ENCODE measurements at places on chromosomes 2 and 18.

DNA sequence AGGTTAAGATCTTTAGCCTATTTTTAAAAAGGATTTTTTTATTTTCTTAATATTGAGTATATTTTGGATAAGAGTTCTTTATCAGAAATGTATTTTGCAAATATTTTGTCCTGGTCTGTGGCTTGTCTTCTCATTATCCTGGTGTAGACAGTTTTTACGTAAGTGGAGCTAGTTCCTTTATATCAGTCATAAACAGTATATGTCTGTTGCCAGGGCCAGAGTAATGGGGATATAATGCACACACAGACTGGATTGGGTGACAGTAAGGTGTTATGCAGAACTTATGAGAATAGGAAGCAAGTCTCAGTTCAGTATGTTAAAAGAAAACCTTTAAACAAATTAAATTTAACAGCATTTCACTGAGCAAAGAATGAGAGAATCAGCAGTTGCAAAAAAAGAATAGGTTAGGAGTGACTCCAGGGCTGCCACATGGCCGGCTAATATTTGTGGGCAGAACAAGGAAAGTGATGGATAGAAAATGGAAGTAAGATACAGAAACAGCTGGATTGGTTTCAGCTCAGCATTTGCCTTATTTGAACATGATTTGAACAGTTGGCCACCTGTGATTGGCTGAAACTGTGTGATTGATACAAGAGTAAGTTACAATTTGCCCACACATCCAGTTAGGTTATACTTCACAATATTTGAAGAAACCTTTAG is 61.1 kb upstream of the ZNG1B start:
- no peak for DNase-seq

DNA sequence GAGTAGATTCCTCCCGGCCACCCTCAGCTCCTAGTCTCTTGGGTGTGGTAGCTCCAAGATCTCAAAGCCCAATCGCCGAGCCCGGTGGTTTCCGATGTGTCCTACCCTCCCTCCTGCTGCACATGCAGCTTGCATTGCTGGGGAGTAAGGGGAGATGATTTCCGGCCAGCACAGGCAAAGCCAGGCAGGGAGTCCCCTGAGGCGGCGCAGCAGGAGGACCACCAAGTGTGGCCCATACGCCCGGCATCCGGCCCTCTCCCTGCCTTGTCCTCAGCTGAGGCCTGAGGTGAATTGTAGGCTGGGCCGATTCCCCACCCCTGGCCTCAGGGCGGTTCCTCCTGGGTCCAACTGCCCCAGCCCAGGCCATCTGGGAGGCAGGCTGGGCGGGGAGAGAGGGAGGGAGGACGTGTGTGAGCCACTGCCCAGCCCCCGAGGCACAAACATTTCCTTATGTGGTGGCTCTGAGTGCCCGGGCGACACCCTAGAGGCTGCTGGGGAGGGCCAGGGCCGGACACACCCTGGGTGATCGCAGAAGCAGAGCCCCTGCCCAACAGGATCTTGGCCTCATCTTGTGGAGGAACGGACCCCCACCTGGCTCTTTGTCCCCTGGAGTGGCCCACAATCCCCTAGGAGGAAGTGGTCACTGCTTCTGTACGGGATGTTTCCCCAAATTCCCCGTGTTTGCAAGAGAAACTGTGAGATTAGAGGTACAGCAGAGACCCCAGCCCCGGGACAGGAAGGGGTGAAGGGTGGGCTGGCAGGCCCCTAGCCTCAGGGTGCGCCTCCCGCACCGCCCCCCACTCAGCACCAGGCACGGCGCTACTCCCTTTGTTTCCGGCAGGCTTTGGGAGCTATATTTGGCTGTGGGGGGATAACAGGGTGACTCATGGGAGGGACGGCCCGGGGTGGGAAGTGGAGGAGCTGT is 41.9 kb upstream of the PTMA start:
- no peak for DNase-seq

DNA sequence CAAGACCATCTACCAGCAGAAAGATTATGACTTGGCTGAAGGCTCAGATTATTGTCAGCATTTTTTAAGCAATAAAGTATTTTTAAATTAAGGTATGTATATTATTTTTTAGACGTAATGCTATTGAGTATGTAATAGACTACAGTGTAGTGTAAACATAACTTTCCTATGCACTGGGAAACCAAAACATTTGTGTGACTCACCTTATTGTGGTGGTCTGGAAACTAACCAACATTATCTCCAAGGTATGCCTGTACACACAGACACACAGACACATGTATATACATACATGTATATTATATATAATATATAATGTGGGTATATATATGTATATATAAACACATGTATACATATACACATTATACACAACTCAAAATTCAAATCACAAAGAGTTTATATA is 9.1 kb upstream of the TMEFF2 start:
- DNase-seq, result no peak

DNA sequence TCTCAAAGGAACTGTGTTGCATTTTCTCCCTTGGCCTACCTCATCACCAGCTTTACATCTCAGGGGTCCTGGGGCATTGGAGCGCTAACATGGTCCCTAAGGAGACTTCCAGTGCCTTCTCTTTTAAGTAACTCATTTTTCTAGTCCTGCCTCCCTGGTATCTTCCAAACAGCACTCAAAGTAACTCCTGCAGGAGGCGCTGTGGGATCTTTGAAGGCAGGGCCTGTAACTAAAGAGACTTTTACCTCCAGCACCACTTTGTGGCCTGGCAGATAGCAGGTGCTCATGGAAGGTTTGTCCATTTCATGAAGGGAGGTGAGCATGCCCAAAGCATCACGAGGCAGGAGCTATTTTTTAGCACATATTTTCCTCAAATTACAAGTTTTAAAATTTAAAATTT is 411.0 kb upstream of the GYPC start:
- DNase-seq, result peak; percentile 66

DNA sequence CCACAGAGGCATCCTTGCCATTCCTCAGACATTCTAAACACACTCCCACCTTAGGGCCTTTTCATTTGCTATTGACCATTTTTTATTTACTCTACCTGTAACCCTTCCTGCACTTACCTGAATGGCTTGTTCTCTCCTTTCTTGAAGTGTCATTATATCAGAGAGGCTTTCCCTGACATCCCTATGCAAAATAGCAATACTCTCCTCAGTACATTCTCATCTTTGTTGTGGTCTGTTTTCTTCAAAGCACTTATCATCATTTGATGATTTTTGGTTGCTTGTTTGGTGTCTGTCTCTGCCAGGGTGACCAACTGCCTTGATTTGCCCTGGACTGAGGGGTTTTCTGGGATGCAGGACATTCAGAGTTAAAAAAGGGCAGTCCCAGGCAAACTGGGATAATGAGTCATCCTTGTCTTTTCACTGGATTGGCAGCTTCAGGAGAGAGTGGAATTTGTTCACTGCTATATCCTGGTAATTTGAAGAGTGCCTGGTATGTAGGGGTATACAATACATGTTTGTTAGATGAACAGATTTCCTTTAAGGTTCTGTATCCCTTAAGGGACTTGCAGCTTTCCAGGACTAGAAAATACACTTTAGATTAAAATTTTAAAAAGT is 102.4 kb downstream of the BABAM2 start:
- DNase-seq, result no peak

- DNase-seq, result no peak
Observed at GRCh38 chr2:28952836-28953211, 28.3 kb upstream of the TOGARAM2 start.

DNA sequence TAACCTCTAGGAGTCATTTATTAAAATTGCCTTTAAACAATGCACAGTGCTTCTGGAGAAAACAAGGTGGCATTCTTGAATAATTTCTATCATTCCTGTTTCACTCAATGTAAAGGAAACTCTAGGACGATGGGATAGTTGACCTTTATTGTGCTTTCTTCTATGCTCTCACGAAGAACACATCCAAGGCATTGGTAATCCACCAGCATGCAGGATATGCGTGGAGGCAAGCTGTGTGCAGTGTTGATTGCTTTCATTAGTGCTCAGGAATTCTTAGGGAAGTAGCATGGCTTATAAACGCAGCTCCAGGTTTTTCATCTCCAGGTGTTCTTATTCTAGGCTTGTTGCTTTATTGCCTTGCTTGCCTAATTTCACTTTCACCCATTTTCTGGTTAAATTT is 58.4 kb upstream of the CAVIN2 start:
- no peak for DNase-seq

- no peak for DNase-seq
Observed at GRCh38 chr2:70181363-70181956, 9.4 kb downstream of the C2orf42 start.

DNA sequence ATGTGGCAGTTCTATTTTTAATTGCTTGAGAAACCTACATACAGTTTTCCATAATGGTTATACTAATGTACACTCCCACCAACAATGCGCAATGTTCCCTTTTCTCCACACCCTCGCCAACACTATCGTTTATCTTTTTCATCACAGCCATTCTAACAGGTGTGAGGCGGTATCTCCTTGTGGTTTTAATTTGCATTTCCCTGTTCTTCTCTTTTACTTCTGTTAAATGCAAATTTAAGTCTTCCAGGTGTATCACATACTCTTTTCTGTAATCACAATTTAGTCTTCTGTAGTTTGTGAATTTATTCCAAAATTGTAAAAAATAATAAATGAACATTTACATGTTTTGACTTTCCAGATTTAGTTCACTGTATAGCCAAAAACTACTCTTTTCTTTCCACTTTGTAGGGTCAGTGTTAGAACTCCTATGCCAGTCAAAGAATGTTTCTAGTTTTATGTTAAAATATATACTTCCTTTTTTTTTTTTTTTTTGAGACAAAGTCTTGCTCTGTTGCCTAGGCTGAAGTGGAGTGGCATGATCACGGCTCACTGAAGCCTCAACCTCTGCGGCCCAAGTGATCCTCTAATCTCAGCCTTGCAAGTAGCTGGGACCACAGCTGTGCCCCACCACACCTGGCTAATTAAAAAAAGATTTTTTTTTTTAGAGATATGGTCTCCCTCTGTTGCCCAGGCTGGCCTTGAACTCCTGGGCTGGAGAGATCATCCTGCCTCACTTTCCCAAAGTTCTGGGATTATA is 15.4 kb upstream of the ACYP2 start:
- no peak for DNase-seq

All from activated T-cell treated with anti-CD3 and anti-CD28 coated beads, Interleukin-2, amount 50 U/mL, for 48 hours (primary cell).